CD8-positive, alpha-beta T cell (primary cell): ENCODE measurements at places on chromosomes 1 and 21.

DNA sequence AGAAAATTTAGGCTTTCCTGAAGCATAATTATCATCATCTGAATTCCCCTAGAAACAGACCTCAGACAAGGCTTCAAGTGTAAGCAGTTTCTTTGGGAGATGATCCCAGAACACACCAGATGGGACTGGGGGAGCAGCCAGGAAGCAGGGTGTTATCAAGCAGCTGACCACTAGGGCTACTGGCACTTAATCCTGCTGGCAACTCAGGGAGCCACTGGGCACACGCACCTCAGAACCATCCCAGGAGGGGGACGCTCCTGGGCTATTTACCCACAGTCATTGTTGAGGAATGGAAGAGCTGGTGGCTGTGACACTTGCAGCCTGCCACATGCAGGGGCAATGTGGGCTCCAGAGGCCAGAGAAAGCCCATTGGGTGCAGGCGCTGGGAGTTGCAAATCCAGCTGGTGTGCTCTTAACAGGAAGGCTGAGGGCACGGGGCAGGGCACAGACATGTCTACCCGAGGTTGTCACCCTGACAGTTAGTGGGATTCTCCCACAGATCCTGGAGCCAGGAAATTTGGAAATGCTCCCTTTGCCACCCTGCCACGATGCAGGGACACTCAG lies 15.1 kb upstream of the IL22RA1 start:
- DNase-seq, result no peak

DNA sequence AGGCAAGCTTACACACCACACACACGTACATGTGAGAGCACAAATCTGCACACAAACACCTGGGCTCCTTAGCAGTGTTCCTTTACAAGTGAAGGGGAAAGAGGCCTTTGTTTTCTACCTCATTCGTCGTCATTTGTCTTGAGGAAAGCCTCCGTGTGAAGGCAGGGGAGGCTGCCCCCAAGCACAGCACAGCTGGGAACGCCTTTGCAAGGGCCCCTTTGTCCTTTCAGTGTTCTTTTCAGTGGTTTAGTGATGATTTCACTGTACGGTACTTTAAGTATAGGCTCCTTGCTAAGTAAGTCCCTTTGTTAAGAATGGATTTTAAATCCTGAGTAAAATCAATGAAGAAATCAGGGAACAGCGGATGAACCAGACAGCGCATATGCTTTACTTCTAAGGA lies 94.1 kb downstream of the PGBD5 start:
- DNase-seq, result no peak

GRCh38 chr1:8875216-8875861 lies 3.1 kb downstream of the ENO1 start:
- DNase-seq, result no peak

GRCh38 chr1:196960854-196961253 lies 16.5 kb upstream of the CFHR5 start:
- no peak for DNase-seq

GRCh38 chr1:107195476-107195875 lies 54.6 kb downstream of the NTNG1 start:
- no peak for DNase-seq

DNA sequence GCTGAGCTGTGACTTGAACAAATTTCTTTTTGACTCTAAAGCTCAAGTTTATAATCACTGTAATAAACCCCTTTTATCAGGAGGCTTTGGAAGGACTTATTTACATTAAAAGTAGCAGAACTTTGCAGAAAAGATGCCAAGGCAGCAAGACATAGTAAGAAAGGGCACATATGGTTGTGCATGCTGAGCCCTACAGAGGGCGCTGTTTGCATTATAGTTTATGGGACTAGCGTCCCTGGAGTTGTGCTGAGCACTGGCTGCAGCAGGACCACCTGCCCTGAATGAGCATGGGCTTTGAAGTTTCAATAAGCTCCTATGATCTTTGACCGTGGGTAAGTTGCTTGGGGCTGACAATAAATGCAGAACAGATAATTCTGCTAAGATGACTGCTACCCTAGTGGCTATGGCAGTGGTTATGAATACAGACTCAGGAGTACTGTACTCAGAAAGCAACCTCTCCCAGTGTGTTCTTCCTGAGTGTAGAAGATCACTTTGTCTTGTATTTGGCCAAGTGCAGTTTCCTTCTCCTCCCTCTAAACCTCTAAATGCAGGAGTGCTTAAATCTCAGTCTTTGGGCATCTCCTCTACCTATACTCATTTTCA lies 45.4 kb upstream of the USP1 start:
- no peak for DNase-seq

- DNase-seq, result no peak
These were observed 37.6 kb downstream of the DUSP10 start for GRCh38 chr1:221704306-221704705.

DNA sequence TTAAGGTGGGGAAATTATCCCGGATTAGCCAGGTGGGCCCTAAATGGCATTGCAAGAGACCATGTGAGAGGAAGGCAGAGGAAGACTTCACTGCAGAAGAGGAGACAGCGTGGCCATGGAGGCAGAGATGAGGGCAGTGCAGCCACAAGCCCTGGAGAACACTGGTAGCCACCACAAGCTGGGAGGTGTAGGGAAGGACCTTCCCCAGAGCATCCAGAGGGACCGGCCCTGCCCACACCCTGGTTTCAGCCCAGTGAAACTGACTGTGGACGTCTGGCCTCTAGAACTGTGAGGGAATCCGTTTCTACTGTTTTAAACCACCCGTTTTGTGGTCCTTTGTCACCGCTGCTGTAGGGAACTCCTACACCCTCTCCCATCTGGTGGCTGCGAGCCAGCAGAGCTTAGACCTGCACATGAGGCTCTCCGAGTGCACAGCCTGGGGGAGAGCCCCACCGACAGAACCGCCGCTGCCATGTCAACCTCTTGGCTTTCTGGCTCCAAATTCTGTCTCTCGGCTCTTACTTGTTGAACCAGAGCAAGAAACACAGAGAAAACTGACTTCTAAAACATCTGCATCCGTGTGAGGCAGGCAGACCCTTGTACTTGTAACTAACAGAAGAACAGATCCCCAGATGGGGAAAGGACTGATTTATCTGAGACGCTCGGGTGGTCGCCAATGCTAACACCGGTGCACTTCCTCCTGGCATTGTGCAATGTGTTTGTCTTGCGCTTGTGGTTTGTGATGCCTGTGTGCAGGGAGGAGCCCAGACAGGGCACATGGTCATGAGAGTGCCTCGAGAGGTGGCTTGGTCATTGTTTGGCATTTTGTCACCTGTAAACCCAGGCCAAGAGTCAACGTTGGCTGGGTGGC lies 90.8 kb upstream of the TMPRSS2 start:
- DNase-seq, result no peak

DNA sequence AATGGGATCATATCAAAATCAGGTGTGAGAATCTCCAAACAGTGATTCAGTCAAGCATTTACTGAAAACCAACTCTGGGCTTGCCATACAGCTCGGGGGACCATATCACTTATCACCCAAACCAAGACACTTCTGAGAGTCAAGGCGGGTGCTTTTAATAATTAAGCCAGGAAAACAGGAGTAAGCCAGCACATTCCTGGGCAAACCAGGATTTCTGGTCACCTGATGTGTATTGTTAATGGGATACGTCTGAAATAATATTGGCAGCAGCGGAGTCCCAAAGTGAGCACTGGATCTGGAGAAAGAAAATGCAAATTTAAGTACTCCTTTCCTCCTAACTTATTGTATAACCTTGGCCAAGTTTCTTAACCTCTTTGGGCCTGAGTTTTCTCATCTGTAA lies 17.6 kb downstream of the OSCP1 start:
- DNase-seq, result no peak
